ENCODE measurements at places on chromosomes 7 and 10.

- DNase-seq: no peak
These were observed 448.9 kb upstream of the FZD8 start for GRCh38 chr10:36091007-36091406.

DNA sequence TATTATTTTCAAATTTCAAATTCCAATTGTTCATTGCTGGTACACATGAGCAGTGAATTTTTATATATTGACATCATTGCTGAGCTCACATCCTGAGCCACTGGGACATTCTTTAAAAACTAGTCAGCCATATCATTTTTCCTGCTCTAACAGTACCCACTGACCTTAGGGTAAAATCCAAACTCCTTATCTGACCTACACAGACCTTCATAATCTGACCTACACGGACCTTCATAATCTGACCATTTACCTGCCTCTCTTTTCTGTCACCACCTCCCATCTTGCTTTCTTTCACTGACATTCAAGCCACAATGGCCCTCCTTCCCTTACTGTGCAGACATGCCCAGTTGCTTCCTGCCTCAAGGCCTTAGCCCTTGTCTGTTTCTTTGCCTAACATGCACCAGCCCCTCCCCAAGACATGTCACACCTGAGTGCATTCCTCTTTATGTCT is 16.1 kb upstream of the CUZD1 start:
- no peak for DNase-seq

- no peak for DNase-seq
These were observed 20.2 kb downstream of the CREB3L2 start for GRCh38 chr7:137981668-137982067.

GRCh38 chr10:95517536-95518454 is 43.4 kb downstream of the SORBS1 start:
- no peak for DNase-seq

DNA sequence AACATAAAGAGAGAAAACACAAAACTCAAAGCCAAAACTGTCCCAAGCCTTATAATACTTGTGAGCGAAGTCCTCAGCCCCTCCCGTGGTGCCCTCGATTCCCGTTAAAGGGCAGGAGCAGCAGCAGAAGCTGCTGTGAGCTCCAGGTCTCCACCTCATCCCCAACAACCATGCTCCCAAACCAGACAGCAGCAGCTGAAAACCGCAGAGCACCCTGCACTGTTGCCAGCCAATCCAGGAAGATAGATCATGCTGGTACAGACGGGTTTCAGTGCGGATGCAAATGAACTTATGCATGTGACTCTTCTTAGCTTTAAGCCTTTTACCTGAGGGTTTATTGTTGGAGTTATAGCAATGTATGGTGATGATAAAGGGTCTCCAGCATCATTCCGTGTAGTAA is 97.9 kb downstream of the DNAJB6 start:
- no peak for DNase-seq

DNA sequence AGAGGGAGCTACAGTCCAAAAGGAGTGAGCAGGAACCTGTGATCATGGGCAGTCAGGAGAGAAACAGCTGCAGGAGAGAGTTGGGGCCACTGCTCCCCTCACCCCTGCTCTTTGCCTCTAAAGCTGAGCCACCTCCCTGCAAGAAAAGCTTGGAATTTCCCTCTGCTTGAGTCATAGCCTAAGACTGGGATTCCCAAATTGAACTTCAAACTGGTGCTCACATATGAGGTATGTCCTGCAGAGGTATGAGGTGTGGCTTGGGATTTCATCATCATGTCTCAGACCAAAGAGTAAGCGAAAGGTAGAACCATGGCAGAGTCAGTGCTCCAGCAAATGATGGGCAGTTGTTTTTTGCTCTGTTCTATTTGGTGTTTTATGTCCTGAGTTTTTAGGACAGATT is 237.1 kb upstream of the NRP1 start:
- DNase-seq: no peak

DNA sequence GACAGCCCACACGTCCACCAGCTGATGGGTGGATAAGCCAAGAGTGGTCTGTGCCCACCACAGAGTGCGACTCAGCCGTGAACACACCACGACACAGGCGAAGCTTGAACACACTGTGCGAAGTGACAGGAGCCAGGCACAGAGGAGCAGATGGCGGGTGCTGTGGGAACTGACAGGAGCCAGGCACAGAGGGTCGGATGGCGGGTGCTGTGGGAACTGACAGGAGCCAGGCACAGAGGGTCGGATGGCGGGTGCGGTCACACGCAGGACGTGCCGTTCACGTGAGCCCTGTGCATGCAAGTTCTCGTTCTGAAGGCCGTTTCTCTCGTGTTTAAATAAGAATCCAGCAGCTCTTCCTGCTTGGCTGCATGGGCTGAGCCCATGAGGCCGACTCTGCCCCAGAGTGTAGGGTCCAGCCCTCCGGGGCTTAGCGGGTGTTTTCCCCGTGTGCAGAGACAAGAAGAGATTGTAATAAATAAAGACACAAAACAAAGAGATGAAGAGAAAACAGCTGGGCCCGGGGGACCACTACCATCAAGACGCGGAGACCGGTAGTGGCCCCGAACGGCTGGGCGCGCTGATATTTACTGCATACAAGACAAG is 5.9 kb upstream of the ADAP1 start:
- no peak for DNase-seq

DNA sequence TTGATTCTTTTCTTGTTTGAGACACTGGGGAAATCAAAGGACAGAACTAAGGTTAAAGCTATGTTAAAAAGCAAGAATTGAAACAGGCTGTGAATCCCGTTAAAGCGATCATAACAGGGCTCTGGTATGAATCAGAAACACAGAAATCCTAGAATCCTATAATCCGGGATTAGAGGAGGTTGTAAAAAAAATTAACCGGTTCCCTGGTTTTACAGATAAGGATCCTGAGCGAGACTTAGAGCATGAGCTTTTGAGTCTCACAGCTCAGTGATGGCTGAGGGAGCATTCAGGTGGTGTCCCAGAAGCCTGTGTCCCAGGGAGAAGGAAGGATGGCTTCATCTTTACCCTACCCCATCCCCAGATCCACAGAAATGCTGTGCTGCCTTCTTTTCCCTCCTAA is 461.3 kb downstream of the PAXIP1 start:
- DNase-seq: no peak

DNA sequence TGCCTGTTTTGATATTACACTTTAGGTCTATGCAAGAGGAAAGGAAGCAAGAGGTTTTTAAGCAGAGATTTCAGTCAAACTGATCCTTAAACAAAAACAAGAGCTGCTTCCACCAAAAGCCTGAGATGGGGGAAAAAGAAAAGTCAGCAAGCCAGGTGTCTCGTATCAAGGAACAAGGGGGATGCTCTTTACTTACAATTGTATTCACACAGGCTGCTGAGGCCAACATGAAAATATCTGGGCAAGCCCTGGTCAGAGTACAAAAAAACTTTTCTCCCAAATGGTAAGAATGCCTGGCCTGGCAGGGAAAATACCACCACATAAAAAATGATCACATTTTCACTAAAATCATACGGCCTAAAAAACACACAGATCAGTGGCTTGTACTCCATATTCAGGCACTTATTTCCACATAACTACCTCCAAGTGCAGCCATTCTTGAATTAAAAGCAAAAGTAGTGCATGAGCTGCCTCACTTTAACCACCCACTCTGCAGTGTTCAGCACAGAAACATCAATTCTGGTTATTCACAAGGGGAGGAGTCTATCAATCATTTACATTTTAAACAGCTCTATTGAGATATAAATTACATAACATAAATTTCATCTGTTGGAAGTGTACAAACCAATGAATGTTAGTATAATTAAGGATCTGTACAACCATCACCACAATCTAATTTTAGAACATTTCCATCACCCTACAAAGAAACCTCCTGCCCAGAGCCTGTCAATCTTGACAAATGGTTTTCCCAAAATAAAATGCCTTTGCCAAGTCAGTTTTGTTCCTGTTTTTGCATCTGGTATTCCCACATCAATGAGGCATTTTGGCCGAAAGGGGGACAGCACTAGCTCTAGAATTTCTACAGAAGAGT is 70.2 kb downstream of the GRB10 start:
- DNase-seq: no peak

GRCh38 chr10:69994262-69994661 is 58.4 kb upstream of the MACROH2A2 start:
- DNase-seq: no peak

DNA sequence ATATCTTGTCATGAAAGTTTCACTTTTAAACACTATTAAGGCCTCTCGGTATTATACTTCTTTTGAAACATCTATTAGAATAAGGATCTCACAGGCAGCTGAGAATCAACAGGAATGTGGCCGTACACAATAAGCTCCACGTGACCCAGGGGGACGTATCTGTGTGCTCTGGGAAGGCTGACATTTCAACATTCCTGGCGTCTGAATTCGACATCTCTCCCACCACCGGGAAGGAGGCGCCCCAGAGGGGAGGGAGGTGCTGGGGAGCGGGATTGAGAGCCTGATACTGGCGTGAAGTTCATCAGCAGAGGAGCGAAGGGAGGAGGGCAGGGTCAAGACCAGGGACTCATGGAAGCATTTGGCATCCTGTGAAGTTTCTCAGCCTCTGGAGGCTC is 401.3 kb downstream of the DNAJB6 start:
- DNase-seq: no peak

GRCh38 chr10:42874713-42875387 is 92.3 kb downstream of the BMS1 start:
- no peak for DNase-seq

- no peak for DNase-seq
These were observed 30.4 kb downstream of the LAMB4 start for GRCh38 chr7:108099713-108100112.

- peak; percentile 23 for DNase-seq
These were observed 3.7 kb downstream of the ABHD11 start for GRCh38 chr7:73734619-73735527.

DNA sequence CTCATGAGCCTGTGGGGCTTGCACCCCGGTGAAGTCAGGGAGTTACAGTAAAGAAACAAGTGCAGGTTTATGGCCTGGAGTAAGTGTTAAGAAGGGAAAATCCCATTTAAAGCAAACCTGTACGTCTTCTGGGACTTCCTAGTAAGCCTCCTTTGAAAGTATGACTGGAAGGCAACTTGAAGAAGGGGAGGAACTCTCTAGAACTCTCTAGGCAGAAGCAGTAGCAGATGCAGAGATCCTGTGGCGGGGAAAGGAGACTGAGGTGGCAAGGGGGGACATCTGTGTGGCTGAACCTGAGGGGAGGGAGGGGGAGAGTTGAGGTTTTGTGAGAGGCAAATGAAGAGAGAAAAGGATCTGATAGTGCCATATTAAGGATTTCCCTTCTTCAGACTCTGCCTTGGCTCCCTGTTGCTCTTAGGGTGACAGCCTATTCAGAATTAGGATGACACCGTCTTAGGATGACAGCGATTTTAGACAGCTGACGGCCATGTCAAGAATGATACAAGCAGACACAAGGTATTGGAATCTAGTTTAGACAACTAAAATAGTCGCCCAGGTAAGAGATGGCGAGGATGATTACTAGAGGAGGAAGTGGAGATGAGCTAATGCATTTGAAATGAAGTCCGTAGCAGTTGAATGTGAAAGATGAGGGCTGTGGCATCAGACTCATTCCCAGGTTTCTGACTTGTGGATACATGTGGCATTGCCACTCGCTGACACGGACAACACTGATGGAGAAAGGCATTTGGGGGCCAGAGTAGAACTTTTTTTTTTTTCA is 29.0 kb downstream of the CUL1 start:
- DNase-seq: no peak

GRCh38 chr10:11729790-11730315 is 12.3 kb upstream of the ECHDC3 start:
- no peak for DNase-seq

DNA sequence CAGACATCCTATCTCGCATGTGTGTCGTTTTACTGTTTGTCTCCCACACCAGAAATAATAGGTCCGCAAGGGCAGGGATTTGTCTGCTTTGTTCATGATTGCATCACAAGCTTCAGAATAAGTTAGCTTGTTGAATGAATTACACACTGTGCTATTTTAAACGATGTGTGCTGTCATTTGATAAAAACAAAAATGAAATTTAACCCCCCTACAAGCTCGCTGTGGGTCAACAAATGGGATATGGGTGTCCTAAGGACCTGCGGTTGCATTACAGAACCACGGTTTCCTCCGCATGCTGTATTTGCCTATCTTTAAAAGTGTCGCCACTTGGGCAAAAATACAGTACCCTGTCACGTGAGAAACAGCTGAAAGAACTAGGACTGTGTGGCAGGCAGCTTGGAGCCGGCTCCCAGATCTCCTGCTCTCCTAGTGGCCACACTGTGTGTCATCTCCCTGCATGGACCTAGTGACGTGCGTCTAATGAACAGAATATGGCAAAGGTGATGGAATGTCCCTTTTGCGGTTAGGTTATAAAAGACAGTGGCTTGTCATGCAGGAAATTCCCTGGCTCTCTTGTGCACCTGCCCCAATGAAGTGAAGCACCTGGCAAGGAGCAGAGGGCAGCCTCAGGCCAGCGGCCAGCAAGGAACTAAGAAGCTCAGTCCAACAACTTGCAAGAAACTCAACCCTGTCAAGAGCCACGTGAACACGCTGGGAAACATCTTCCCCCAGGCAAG is 32.9 kb upstream of the CRYGN start:
- DNase-seq: no peak

DNA sequence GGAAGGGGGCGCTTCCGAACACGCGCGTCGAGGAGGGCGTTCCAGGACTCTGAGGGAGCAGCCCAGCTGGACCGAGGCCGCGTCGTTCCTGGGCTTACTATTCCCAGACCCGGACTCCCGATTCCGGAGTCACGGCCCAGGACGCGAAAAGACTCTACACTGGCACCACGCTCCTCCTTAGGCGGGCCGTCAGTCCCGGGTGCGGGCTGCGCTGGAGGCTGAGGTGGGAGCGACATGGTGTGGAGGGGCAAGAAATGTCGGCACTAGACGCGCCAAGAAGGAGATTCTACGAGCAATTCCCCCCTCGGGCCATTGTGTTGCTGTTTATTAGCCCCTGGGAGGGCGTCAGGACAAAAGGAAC is 584 bp upstream of the RUNDC3B start:
- no peak for DNase-seq

- no peak for DNase-seq
These were observed 223.3 kb upstream of the GPR26 start for GRCh38 chr10:123442901-123443300.

DNA sequence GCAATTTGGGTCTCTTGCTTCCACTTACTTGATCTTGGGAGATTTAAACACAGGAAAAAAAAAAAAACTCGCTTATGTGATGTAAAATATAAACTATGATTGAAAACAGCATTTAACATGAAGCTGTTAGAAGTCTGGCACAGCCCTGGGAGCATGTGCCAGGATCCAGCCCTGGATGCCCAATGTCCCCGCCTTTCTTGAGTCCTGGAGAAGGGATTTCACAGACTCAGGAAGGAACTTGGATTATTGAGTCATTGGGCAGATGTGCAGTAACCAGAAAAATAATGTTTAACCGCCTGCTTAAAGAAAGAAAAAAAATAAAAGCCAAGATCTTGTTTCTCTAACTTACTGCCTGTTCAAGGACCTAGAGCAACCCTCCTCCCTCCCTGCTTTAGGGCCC is 3.7 kb upstream of the JCAD start:
- DNase-seq: no peak

DNA sequence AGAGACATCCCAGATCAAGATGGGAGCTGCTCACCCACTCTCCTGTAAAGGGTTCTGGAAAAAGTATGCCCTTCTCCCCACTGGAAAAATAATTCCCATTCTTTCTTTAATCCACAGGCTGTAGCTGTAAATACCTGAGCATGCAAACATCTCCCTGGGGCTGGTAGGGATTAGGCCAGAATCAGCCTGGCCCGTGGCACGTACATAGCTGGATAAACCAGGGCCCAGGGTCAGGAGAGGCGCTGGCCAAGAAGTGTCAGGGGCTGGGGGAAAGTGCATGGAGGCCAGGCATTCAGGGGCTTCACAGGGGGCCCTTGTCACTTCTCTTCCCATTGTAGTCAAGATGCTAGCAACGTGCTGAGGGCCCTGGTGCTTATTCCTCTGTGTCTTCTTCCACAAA is 30.7 kb upstream of the AQP1 start:
- DNase-seq: no peak

- DNase-seq: no peak
These were observed 107.3 kb downstream of the SMURF1 start for GRCh38 chr7:99036546-99037111.
